Activated T-helper 2 cell treated with anti-CD3 and anti-CD28 coated beads, Interferon-gamma antibody, Interleukin-2, Interleukin-4, amounts not matched to agents 10 μg/mL and 5 μg/mL and 100 μg/mL, durations not matched to agents 14 hours and 24 hours and 36 hours (primary cell): ENCODE measurements at places on chromosomes 11 and 22.
A peak's percentile ranks its signal among the peaks of the same experiment; 100 is the strongest.

- no peak for DNase-seq
Observed at GRCh38 chr11:128269466-128269865, 317.9 kb downstream of the ETS1 start.

- peak; percentile 32 for DNase-seq
Observed at GRCh38 chr22:29478326-29479276, 1.4 kb upstream of the NEFH start.

DNA sequence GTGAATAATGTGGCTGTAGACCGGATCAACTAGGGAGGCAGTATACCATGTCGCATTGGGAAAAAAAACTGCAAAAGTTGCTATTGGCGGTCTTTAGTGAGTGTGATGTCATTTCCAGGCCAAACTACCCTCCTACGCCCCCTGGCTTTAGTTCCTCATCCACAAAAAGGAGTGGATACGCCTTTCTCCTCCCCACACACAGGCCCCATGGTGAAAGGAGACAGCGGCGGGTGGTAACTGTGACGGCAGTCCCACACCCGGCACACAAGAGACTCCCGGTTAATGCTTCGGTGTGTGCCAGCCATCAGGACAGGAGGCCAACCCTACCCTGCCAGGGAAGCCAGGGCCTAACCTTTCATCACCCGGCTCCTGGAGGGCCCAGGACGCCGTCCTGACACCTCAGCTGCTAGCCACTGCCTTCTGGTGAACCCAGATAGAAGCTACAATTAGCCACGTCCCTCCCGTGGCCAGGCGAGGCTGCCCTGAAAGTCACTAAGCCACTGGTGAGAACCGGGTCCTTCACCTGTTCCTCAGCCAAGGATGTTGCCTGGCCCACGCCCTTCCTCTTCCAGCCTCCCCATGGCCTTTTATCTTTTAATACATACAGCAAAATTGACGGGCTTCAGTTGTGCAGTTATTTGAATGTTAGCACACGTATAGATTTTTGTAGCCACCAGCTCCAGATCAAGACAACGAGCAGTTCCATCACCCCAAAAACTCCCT lies 10.8 kb downstream of the TP53I11 start:
- no peak for DNase-seq

GRCh38 chr11:67639438-67639859 lies at the start of gene TBX10:
TSS of gene TBX10 (minus strand) at chr11:67639763. CDS start at chr11:67639472, 291 bp downstream.
- no peak for DNase-seq
